ENCODE measurements at places on chromosomes 16 and 17.

DNA sequence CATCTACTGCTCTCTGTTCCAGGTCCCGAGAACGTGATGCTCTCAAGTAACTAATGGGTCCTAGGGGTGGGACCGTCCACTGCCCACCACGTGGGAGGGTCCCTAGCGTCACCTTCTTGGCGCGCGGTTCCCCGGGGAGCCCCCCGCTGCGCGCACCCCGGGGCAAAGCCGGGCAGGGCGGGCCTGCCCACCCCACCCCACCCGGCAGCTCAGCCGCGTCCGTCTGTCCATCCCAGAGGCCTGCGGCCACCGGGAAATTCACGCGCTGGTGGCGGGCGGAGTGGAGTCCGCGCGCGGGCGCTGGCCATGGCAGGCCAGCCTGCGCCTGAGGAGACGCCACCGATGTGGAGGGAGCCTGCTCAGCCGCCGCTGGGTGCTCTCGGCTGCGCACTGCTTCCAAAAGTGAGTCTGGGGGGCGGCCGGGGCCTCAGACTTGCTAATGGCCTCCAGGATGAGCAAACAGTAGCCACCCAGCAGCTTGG, 494 bp downstream of the PRSS41 start:
- DNase-seq = no peak

GRCh38 chr16:55297910-55298479, 26.0 kb upstream of the IRX6 start:
- peak; percentile 40 for DNase-seq

DNA sequence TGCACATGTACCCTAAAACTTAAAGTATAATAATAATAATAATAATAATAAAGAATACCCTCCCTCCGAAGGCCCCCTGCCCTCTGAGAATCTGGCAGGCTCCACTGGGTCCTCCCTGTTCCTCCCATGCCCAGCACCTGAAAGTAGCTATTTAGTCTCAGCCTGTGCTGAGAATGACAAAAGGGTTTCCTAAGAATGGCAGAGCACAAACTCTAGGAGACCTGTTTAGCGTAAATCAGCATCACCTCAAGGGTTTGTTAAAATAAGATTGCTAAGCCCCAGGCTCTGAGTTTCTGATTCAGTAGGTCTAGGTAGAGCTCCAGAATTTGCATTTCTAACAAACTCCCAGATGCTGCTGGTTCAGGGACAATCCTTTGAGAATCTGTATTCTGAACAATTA, 606.8 kb upstream of the CDH11 start:
- DNase-seq = no peak

- DNase-seq = peak; percentile 56
Observed at GRCh38 chr17:76452127-76452659, 759 bp downstream of the UBE2O start.

DNA sequence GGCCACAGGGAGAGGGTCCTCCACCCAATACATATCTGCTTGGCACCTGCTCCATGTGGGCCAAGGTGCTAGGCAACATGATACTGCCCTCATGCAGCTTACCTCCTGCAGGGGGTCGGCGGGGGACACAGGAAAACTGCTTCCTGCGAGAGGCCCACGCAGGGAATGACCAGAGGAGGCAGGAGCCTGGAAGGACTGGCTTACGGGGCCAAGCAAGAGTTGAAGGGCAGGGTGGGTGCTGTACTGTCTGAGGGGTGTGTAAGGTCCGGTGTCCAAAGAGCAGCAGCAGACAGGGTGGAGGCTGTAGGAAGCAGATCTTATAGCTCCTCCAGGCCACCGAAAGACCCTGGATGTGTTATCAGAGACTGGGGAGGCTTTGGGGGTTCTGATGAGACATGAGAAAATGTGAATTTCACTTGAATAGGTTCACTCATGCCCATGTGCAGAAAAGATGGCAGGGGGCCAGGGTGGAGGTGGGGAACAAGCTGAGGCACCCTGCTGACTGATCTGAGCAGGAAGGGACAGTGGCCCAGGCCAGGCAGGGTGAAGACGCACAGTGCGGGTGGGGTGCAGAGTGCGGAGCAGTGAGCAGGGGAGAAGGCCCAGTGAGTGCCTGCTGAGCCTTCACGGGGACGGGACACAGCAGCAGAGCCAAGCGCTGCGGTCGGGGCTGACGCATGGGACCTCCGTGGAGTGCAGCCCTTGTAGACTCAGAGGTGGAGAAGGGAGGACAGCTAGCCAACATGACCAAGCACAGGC, 8.3 kb downstream of the FLCN start:
- no peak for DNase-seq

GRCh38 chr17:52738791-52739190, 580.3 kb upstream of the CA10 start:
- DNase-seq = no peak

- peak; percentile 89 for DNase-seq
Observed at GRCh38 chr17:63946440-63947363, 14.6 kb upstream of the CD79B start.

DNA sequence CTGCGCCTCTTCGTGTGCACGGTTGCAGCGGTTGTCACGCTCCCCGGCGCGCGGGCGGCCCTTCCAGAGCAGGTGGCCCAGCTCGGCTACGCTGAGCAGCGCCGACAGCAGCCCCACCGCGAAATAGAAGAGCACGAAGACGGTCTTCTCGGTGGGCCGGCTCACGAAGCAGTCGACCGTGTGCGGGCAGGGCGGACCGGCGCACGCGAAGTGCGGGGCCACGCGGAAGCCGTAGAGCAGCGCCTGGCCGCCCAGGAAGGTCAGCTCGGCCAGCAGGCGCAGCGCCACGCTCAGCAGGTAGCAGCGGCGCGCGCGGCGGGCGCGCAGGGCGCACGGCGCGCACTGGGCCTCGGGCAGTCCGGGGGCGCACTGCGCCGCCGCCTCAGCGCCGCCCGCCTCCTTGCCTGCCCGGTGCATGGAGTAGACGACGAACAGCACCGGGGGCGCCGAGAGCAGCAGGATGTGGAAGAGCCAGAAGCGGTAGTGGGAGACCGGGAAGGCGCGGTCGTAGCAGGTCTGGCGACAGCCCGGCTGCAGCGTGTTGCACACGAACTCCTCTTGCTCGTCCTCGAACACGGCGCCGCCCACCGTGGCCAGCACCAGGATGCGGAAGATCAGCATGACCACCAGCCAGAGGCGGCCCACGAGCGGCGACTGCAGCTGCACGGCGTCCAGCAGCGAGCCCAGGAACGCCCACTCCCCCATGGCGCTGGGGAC, 1.3 kb downstream of the GJD3 start:
- DNase-seq = no peak

- peak; percentile 58 for DNase-seq
Observed at GRCh38 chr17:47966079-47966519, 4.8 kb upstream of the CDK5RAP3 start.

GRCh38 chr16:3857189-3858043, 23.1 kb downstream of the CREBBP start:
- DNase-seq = peak; percentile 61

DNA sequence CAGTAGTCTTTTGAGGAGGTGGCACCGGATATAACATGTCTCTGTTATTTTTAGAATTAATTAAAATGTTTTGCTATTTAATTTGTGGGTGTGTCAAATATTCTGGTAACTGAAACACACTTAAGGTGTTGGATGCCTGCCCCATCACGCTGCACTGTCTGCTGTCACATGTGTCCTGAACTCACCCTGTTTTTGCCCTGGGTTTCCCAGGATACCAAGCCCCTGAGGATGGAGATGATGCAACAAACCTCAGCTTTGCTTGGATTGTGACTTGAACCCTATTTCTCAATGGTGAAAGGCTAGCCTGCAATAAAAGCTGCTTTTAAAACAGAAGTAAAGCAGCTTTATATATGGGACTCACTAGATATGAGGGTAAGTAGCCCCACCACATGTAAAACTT, 11.5 kb upstream of the DUSP14 start:
- DNase-seq = peak; percentile 77

GRCh38 chr16:66113223-66113622, 253.3 kb upstream of the CDH5 start:
- DNase-seq = no peak

DNA sequence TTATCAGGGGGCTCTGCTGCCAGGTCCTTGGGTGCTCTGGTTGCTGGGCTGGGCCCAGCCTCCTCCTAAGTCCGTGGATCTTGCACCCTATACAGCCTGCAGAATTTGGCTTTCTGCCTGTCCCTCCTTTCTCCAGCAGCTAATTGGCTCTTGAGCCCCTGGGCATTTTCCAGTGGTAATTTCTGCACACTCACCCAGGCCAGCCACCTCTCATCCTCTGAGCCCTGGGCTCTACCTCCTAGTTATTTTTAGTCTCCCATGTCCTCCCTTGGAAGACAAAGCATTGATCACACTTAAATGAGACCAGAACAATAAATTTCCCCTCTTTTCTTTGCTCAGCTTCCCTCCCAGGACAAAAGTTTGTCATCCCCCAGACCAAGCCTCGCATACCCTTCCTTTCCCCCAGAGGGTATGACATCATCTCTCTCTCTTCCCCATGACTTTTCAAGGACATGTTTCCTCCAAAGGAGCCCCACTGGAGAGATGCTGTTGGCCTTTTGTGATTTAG, 38.1 kb downstream of the C17orf75 start:
- DNase-seq = no peak

DNA sequence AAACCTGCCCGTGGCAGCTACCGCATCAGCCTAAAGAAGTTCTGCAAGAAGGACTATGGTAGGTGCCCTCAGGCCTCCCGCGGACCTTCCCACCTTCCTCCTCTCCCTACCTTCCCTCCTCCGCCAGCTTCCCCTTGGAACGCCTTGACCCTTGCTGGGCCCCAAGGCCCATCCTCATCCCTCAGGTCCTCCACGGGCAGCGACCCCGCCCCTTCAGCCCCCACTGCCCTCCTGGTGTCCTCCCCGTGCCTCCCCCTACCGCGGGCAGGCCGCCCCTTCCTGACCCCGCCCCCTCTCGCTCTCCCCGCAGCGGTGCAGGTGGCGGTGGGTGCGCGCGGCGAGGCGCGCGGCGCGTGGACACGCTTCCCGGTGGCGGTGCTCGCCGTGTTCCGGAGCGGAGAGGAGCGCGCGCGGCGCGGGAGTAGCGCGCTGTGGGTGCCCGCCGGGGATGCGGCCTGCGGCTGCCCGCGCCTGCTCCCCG, 1.4 kb upstream of the TBC1D24 start:
- DNase-seq = no peak

DNA sequence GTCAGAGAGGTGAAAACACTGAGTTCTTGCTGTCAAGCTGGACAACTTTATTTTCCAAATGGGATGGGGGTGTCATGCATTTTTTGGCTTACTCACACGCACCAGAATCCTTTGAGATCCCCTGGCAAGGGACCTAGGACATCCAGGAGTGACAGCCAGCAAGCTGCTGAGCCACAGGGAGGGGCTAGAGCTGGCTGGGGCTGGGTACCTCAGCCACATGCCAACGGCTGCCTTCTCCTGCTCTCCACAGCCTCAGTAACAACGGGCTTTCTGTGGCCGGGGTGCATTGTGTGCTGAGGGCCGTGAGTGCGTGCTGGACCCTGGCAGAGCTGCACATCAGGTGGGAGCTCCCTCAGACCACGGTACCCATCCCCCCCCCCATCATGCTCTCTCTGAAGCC, 47.6 kb downstream of the NLRC5 start:
- no peak for DNase-seq

GRCh38 chr17:3738562-3739295, 15.0 kb downstream of the HASPIN start:
- DNase-seq = no peak

GRCh38 chr16:85653290-85653891, 35.4 kb downstream of the GINS2 start:
- DNase-seq = no peak

DNA sequence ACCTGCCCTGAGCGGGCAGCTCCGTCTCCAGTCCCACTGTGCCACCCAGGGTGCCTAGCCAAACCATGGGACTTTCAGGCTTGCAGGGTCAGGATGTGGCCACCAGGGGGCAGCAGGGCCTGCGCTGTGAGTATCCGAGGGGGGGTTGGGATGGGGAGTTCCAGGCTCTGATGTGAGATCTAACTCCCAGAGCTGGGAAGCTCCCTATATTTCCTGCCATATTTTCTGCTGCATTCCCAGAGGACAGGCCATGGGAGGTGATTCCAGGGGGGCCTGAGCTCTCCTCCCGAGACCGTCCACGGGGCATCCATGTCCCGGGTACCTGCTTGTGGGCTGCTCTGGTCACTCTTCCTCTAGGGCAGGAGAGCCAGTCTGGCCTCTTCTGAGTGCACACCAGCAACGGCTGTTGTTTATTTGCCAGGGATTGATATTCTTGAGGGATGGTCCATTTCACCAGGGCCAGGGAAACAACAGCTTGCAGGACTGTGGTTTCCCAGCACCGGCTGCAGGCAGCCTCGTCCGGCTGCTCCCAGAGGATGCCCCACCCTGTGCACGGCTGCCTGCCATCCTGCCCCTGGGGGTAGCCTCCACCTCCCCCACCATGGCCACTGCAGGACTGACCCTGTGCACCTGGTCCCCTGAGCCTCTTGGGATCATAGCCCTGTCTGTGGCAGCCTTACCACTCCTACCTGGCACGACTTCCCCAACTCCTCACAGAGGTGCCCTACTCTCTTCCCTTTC, 1.2 kb downstream of the GPR142 start:
- DNase-seq = peak; percentile 93

DNA sequence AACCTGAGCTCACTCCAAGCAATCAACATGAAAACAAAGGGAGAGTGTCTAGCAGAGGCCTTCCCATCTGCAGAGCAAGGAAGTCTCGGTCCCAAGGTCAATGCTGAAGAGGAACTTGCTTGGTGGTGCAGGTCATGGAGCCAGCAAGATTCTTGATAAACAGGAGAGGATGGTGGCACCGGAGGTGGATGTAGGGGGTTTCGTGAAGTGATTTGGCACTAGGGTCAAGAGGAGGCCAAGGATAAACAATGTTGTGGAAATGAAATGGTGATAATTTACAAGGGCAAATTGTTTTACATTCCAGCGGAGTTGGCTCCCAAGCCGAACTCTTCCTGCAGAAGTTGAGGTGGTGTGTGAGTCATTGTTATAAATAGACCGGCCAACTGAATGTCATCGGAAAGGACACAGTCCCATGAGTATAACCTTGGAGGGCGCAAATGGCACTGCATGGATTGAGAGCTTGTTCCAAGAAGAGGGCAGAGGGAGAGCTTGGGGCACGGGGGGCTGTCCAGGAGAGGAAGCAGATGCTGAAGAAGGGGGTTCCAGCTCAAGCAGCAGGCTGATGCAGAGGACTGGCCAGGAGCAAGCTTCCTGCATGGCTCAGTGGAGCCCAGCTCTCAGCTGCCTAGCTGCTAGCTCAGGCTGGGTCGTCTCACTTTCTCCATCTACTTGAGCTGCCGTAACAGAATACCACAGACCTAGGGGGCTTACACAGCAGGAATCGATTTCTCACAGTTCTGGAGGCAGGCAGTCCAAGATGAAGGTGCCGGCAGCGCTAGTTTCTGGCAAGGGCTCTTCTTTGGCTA, 136.6 kb downstream of the COPRS start:
- DNase-seq = peak; percentile 52

DNA sequence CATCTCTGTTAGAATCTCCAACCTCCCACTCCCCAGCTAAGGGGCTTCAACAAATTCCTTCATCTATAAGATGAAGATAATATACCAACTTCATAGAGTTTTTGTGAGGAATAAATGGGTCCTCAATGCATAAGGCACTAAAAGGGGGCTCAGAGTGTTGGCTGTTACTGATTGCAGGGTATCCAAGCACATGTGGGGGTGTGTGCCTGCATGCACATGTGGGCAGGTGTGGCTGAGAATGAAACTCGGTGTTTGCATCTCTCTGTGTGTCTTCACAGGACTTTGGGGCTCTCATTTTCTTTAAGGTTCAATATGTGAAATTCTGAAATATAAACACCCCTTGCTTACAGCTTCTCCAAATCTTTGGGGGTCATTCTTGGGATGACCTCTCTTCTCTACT, 4.1 kb upstream of the PPP1R9B start:
- no peak for DNase-seq

Data from GM03348 (cell line).